Esophagus mucosa (tissue), 1 donor: ENCODE measurements at places on chromosomes 4 and X.

- ATAC-seq: no peak
These were observed 93.3 kb upstream of the SCML1 start for GRCh38 chrX:17644001-17644400.

- no peak for ATAC-seq
These were observed 2144.7 kb downstream of the PCDH7 start for GRCh38 chr4:32864713-32865351.

DNA sequence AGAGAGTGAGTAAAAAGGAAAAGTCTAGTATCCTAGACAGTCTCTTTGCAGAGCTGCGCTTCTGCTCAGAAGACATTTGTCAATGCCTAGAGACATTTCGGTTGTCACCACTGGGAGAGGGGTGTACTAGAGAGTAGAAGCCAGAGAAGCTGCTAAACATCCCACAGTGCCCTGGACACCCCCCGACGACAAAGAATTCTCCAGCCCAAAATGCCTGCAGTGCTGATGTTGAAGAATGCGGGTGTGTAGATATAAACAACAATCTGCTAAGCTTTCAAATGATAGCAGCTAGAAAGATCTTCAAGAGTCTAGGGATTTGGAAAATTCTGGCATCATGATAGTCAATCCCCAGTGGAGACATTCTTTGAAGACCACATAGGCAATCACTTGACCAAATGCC is 90.1 kb downstream of the PALLD start:
- no peak for ATAC-seq

DNA sequence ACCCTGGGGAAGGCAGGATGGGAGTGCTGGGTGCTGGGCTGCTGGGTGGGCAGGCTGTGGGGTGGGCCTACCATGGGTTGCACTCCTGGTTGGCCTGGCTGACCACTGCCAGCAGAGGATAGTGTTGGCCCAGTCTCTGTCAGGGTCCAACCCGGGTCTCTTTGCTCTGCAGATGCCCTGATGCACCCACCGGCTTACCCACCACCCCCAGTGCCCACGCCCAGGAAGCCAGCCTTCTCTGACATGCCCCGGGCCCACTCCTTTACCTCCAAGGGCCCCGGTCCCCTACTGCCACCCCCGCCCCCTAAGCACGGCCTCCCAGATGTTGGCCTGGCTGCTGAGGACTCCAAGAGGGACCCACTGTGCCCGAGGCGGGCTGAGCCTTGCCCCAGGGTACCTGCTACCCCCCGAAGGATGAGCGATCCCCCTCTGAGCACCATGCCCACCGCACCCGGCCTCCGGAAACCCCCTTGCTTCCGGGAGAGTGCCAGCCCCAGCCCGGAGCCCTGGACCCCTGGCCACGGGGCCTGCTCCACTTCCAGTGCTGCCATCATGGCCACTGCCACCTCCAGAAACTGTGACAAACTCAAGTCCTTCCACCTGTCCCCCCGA is 14.2 kb upstream of the ADD1 start:
- no peak for ATAC-seq
